Colonic mucosa (tissue), 4 donors: ENCODE measurements at places on chromosomes 16 and 17.

DNA sequence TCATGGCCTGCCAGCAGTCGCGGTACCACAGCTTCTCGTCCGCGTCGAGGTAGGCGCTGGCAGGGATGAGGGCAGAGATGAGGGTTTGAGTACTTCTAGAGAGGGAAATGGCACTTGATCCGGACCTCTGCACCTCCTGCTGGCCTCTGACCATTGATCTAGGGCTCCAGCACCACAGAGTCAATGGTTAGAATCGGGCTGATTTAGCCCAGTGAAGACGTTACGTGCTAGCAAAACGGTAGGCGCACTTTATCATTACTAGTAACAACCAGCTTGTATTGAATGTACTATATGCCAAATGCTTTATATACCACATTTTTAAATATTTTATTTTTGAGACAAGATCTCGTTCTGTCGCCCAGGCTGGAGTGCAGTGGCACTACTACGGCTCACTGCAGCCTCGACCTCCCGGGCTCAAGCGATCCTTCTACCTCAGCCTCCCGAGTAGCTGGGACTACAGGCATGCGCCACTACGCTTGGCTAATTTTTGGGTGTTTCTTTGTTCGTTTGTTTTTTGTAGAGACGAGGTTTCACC, 526 bp downstream of the TSNAXIP1 start:
- no peak for DNase-seq

DNA sequence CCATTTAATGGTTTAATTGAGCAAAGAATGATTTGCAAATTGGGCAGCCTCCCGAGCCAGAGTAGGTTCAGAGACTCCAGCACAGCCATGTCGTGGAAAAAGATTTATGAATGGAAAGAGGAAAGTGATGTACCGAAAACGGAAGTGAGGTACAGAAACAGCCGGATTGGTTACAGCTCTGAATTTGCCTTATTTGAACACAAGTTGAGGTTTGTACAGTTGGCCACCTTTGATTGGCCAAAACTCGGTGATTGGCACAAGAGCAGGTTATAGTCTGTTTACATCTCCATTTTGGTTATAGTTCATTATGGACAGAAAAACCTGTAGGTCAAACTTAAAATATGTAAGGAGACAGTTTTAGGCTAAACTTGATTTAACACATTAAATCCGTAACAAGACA, 44.5 kb downstream of the TENT4B start:
- no peak for DNase-seq

- DNase-seq = no peak
These were observed 245.8 kb upstream of the CDH5 start for GRCh38 chr16:66120656-66121055.

DNA sequence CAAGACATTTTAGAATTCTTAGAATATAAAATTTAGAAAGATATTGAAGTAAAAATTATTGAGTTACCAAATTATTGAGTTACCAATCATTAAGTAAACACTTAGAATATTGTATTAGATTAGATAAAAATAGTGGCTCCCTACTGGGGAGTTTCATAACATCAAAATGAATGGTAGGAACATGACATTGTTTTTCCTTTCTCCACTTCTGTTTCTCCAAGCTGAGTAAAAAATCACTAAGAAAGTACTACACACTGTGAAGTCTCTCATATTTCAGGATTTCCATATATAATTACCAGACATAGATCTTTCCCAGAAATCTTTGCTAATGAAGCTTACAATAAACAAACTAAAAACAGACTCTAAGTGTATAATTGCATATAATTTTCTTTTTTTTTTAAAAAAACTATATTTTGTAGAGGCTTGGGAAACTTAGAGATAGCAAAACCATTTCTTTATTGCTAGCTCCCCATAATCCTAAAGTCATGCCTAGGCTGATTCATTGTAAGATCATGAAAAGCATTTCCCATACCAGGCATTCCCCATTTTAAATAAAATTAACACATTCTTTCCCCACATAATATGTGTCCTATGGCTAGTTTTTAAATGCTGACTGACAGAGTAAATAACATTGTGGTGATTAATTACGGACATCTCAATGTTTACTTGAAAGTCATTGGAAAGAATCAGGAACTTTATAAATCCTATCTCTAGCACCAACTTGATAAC, 1408.7 kb upstream of the GOT2 start:
- DNase-seq = no peak

GRCh38 chr16:89922477-89922883, 662 bp upstream of the TUBB3 start:
- DNase-seq = peak; percentile 66

GRCh38 chr16:64364894-64365293, 757.0 kb downstream of the CDH11 start:
- DNase-seq = no peak

DNA sequence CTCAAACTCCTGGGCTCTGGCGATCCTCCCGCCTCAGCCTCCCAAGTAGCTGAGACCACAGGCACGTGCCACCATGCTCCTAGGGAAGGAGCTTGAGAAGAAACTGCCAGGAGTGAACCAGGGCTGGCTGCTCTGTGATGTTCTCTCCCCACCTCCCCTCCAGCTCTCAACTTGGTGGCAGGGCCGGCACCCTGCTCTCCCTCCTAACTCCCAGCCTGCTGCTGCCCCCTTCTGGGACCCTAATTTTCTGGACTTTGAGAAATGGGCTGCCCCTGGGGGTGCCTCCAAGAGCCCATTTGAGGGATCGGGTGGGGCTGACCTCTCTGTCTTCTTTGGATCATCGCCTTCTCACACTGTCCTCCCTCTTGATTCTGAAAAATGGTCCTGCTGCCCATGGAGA, 14.9 kb upstream of the STAT3 start:
- DNase-seq = peak; percentile 47

- DNase-seq = peak; percentile 65
These were observed 556 bp upstream of the SPNS1 start for GRCh38 chr16:28974007-28974436.

- no peak for DNase-seq
These were observed 27.5 kb downstream of the TEKT5 start for GRCh38 chr16:10667239-10667638.

DNA sequence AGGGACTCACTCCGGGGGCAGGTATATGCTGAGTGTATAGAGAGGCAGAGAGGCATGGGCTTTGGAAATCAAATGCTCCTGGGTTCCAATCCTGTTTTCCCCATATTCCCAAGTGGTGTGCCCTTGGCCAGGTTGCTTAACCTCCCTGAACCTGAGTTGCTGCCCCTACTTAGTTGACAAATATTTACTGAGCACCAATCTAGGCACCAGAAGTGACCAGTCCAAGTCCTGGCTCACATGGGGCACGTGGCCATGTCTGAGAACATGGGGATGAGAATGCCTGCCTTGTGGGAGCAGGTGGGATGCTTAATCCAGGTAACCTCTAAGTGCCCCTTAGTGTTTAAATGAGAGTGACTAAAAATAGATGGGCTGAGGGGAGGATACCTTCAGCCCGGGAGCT, 4.2 kb downstream of the SOCS3 start:
- DNase-seq = no peak

DNA sequence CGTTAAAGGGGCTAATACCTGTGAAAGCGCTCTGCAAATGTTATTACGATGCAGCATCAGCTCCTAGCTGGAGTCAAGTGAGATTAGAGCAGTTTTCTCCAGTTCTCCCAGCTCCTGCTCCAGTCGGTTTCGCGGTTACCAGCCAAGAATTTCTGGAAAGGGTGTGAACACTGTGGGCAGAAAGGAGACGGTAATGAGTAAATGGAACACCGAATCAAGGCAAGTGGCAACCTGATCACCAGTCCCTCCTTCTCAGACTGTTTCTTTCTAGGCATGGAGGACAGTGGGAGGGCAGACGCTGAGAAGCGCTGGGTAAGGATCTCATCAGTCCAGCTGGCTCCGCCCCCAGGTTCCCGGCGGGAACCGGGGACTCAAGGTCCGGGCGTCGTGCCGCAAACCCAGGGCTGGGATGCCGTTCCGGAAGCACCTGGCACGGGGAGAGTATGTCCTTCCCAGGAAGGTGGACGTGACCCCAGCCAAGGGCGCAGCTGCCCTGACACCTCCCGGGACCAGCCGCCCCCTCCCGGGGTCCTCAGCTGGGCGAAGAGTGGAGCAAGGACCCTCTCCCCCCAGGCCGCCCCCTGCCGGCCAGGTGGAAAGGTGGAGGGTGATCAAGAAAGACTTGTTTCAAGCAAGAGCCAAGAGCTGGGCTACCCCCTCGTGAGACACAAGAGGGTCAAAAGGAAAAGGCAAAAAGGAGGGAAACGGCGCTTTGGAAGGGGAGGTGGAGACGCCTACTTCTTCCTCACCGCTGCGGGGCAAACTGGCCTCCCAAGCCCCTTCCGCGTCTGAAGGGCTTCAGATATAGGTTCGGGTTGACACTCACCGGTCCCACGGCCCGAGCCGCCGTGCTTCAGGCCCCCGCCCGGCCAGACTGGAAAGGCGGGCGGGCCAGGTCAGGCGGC, 481 bp downstream of the MYO19 start:
- peak; percentile 81 for DNase-seq

DNA sequence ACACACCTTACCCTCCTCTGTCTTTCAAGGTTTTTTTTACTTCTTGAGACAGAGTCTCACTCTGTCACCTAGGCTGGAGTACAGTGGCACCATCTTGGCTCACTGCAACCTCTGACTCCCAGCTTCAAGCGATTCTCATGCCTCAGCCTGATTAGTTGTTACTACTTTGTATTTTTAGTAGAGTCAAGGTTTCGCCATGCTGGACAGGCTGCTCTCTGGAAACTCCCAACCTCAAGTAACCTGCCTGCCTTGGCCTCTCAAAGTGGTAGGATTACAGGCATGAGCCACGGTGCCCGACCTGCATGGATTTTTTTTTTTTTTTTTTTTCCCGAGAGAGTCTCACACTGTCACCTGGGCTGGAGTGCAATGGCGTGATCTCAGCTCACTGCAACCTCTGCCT, 273.2 kb downstream of the RBFOX1 start:
- no peak for DNase-seq

DNA sequence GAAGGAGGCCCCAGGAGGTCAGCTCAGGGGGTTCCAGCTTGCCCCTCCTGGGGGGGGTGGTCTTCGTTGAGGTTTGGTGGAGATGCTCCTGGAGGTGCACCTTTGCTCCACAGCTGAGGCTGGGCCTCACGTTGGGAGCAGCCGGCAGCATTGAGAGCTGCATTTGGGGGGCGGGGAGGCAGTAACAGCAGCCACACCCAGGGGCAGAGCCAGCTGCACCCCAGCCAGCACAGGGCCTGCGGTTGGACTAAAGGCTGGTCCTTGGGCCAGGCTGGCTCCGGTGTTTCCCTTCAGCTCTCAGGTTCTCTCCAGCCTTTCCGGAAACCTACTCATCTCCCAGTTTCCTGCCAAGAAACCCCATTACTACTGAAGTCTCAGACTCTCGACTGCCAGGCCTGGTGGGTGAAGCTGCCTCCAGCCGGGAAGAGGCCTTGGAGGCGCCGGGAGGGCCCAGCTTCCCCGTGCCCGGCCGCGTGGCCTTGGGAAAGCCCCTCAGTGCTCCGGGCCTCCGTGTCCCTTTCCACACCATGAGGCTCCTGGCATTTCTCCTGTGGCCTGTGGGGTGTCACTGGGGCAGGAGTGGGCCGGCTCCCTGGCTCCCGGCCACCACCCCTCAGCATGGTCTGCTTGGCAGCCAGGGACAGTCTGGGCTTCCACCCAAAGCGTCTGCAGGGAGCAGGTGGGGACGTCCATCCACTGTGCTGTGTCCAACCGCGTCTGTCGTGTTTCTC, 14.0 kb upstream of the BAIAP2 start:
- DNase-seq = peak; percentile 83

GRCh38 chr17:19867329-19868078, at the start of gene ULK2:
Gene ULK2 (minus strand): TSS chr17:19867936. CDS start chr17:19867417, 519 bp downstream.
- peak; percentile 48 for DNase-seq

DNA sequence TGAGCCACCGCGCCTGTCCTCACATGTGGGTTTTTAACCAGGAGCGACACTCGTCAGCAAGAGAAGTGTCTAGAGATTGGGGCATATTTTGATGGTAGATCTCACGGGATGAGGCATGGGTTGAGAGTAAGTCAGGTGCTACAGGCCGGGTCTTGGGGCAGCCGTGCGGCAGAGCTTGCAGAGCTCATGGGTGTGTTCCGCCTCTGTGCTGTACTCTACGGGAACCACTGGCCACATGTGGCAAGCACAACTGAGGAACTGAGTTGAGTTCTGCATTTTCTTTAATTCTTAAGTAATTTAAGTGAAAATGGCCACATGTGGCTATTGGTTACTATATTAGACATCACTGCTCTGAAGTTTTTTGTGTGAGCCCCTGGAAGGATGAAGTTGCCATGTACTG, 9.6 kb downstream of the CLUAP1 start:
- DNase-seq = no peak

GRCh38 chr16:50322333-50322732, 46.5 kb downstream of the BRD7 start:
- DNase-seq = no peak

- no peak for DNase-seq
These were observed 19.5 kb downstream of the USP7 start for GRCh38 chr16:8943966-8944759.

DNA sequence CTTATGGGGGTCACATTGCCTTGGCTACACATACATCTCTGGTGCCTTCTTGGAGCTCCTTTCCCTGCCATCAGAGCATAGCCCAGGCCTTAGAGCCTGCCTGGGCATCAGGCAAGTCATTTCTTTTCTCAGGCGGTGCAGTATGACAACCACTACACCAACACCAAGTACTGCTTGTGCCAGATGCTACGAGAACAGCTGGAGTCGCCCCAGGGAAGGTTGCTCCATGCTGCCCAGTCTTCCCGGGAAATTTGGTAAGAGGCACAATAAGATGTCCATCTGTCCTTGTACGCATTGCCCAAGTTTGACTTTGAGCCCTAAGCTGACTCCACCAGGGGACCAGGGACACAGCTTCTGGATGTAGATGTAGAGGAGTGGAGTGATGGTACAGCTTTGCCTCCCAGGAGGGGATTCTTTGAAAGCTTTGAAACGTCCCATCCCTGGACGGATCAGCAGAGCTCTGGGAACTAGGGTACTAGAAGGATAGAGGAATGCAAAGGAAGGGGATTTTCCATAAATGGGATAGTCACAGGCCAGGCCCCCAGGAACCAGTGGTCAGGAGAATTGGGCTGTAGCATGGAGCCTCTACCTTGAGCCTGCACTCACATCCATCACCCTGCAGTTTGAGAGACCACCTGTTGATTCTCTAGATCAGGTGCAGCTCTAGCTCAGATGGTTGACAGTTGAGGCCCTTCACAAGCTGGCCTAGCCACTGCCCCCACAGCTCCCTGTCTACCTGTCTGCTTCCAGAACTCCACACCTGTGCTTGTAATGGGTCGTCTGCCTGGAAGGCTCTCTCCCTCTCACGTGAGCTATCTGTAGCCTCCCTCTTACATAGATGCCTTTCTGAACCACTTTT, 11.0 kb upstream of the NFATC3 start:
- DNase-seq = no peak

GRCh38 chr16:82384017-82384416, 214.0 kb upstream of the MPHOSPH6 start:
- no peak for DNase-seq

- no peak for DNase-seq
These were observed 24.9 kb downstream of the PLCD3 start for GRCh38 chr17:45107293-45108010.

DNA sequence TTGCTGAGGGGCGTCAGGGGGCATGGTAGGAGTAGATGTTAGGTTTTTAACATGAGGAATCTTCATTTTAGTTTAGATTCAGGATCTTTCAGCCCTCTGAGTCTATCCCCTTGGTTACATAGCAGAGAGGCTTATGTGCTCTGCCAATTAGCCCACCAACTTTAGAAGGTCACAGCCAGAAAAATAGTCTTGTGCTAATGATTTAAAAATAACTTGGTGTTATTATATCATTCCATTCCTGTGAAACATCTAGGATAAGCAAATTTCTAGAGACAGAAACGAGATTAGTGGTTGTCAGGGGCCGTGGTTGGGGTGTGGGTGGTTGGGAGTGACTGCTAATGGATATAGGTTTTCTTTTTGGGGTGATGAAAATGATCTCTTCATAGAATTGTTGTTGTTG, 183.7 kb downstream of the SNX29 start:
- DNase-seq = no peak

GRCh38 chr17:62626719-62627218, 701 bp upstream of the MRC2 start:
- peak; percentile 32 for DNase-seq
